ENCODE measurements at places on chromosomes 13 and 19.

GRCh38 chr19:30160426-30160825 is 211.8 kb upstream of the ZNF536 start:
- no peak for DNase-seq

- peak; percentile 11 for DNase-seq
These were observed 58.0 kb downstream of the MAP4K1 start for GRCh38 chr19:38559428-38560401.

DNA sequence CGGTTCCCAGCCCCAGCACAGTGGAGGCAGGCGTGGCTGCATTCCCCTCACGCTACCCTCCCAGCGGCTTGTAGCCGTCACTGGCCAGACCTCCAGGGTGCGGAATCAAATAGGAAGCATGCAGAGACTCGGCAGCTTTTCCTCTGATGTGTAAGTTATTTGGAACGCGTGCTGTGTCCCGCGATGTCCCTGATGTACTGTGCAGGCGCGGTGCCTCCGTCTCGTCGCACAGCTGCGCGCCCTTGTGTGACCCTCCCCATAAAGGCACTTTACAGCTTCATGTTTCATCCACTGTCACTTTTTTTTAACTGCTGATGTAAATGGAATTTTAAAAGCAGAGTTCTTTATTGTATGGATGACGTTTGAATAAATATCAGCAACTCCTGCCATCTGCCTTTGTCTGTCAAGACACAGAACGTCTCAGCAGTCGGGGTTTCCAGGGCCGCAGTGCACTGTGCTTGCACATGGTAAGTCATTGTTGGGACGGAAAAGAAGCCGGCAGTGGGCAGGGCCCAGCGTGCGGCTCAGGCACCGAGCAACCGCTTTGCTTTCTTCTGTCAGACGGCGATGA is 7.3 kb upstream of the F7 start:
- peak; percentile 91 for DNase-seq

GRCh38 chr19:46700704-46701103 is 16.2 kb downstream of the PRKD2 start:
- DNase-seq, result no peak

GRCh38 chr19:49556412-49557398 is 23.7 kb downstream of the NOSIP start:
- DNase-seq, result no peak

GRCh38 chr19:862581-863314 is 3.3 kb downstream of the CFD start:
- peak; percentile 41 for DNase-seq

GRCh38 chr13:29799041-29799440 is 51.4 kb downstream of the UBL3 start:
- DNase-seq, result no peak

DNA sequence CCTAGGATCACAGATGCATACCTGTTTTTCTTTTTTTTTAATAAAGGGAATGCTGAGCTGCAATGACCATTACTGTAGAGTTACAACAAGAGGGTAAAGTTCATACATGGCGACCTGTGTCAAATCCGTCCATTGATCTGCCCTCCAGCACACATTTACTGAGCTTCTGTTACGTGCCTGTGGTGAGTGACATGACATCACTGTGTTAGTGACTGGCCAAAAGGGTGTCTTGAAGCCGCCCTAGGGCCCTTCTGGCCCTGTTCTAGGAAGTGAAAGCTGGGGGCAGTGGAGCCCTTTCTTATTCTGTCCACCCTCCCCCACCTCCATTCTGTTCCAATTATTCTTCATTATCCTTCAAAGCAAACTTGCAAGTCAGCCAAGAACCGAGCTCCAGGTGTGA is 66.3 kb downstream of the ZIC5 start:
- DNase-seq, result no peak

DNA sequence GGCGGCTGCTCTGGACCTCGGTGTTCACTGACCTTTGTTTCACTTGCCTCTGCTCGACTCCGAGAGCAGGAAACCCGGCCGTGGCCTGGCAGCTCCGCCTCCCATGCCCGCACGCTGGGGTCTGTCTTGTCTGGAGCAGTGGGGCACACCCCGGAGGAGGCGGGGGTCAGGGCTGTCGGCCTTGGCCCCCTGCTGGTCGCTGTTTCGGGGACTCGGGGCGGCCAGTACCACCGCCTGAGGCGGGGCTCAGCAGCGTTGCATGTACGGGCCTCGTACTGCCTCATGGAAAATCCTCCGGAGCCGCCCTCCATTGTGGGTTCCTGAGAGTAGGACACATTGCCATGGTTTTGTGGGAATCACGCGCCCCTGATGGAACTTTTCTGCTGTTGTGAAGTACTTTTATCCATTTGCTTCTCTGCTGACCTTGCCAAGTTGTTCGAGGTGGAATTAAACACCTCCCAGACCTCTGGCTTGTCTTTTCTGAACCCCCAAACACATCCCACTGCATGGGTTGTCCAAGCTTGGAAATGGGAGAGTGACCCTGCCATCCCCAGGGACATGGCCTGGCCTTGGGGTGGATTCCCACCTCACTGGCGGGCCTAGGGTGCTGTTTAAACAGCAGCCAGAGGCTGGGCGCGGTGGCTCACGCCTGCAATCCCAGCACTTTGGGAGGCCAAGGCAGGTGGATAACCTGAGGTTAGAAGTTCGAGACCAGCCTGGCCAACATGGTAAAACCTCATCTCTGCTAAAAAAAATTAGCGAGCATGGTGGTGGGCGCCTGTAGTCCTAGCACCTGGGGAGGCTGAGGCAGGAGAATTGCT is 5.5 kb upstream of the NDUFS7 start:
- DNase-seq, result no peak

DNA sequence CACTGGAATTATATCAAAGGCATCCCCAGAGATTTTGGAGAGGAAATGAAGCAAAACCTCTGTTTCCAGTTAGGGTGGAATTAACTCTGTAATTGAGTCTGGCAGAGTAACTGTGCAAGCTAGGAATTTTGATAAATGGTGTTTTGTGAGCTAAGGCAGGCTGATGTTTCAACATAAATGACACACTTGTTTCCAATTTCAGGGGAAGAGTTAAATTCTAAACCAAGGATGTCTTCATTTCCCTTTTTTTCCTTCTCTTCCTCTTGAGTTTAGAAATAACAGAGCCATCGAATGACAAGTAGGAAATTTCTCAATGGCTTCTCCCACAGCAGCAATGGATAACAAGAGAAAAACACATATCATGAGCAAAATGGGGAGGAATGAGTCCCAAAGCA is 131.2 kb downstream of the IRS2 start:
- peak; percentile 20 for DNase-seq

DNA sequence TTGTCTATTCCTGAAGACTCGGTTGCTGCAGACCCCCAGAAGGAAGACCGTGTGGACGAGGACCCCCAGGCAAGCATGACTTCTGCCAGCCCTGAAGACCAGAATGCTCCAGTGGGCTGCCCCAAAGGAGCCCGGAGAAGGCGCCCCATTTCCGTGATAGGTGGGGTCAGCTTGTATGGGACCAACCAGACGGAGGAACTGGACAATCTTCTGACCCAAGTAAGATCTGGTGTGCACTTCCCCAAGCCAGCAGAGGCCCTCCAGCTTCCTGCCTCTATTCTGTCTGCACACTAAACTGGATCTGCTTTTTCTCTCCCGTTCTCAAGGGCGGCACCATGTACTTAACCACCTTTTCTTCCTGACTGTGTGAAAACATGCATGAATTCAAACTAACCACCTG is 59.8 kb upstream of the C1QTNF9 start:
- no peak for DNase-seq

DNA sequence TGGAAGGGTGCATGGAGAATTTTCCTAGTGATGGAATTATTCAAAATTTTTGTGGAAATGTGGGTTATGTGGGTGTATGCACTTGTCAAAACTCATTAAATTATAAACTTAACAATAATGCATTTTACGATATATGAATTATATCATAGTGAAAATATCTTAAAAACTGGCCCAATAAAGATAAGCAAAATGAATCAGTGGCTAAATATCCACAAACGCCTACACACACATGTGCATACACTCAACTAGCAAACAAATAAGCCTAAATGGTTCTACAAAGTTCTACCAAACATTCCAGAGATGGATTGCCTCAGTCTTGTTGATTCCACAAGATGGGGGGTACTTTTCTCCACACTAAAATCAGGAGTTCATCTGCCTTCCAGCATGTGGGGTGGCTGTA is 349.5 kb downstream of the TSHZ3 start:
- peak; percentile 19 for DNase-seq

- DNase-seq, result peak; percentile 59
These were observed 443 bp downstream of the TBXA2R start for GRCh38 chr19:3606174-3606689.

GRCh38 chr19:18488838-18489626 is 32.8 kb downstream of the ELL start:
- DNase-seq, result no peak

DNA sequence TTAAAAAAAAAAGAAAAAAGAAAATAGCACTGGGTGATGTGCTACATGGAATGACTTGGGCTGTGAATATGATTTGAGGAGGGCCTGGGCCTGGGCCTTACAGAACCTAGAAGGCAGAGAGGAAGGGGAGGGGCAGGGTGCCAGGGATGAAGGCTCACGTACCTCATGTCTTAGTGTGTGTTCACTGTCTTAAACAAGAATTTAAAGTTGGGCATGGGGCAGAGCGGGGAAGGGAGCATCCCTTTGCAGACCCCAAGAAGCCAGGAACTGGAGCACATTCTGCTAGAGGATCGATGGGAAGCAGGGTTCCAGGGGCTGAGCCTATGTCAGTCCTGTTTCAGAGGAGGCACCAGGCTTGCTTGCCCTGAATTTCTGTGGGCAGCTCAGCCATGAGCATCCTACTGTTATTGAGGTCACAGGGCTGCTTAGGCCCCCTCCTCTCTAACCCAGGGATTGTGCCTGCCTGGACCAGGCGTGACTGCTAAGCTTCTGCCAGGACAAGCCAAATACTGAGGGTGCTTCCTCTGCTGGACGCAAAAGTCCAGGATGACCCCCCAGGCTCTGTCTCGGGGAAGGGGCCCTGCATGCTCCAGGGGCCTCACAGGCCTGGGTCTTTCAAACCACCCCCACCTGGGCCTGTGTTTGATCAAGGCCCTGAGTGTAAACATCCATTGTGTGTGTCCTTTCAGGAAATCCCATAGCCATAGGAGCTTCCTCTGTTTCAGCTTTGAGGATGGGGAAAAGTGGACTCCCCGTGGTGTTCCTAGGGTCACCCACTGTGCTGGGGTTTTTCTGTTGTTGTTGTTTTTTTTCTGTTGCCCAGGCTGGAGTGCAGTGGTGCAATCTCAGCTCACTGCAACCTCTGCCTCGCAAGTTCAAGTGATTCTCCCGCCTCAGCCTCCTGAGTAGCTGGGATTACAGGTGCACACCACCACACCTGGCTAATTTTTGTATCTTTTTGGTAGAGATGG is 4.8 kb downstream of the LSR start:
- DNase-seq, result peak; percentile 3

DNA sequence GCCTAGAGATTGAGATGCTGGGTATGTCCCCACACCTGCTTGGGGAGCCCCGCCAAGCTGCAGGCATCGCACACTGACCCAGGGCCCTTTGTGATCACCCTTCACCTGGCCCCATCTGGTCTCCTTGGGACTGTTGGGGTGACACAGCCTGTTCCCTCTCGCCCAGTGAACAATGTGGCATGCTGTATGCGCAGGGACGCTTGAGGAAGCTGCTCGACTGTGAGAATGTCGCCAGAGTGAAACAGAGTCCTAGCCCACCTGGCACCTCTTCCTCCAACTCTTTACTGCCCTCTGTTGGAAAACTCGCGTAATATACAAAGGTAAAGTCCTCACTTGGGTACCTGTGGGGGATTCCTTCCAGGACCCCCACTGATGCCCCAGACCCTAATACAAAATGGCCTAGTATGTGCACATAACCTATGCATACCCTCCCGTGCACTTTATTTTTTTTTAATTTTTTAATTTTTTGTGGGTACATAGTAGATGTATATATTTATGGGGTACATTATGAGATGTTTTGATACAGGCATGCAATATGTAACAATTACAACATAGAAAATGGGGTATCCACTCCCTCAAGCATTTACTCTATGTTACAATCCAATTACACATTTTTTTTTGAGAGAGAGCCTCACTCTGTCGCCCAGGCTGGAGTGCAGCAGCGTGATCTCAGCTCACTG is 9.0 kb downstream of the BLOC1S3 start:
- DNase-seq, result peak; percentile 27

DNA sequence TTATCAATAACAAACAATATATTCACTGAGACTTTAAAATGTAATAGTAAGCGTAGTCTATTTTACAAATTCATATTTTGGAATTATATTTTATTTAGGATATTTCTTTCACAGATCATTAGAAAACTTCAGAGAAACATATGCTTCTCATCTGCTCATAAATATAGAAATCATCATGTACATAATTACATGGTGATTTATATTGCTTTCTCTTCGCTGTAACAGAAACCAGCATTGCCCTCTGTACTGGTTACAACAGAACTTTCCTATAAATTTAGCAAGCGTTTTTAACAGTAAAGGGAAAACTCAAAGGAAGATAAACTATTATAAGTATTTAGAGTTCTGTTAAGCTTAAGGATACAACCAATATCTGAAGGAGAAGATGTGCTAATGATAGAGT is 672.8 kb downstream of the PCDH9 start:
- DNase-seq, result no peak

GRCh38 chr13:111216166-111216960 is 101.3 kb downstream of the ARHGEF7 start:
- peak; percentile 27 for DNase-seq

DNA sequence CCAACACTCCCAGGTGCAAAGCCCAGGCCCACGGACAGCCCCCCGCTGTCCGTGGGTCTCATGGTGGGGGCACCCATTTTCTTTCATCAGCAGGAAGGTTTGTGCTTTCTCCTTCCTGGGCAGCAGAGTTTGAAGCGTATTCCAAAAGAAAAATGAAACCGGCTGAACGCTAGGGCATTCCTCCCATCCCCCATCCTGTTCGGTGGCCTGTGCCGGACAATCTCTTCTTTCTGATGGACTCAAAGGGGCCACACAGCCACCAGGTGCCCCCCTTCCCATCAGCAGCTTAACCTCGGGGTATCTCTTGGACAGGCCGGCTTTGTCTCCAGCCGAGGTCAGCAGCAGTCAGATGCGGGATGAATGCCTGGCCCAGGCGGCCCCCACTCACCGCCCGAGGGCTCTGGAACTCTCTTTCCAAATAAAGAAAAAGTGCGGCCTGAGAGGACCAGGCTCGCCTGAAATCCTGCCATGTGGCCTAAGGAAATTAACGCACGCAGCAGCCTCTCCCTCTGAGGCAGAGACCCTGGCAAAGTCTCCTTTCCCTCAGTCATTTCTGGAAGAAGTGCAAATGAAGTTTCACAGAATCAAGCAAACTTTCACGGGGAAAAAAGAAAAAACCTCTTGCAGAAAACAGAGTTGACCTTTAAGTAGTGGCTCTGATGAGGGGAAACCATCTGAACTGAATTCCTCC is 67.8 kb downstream of the RASA3 start:
- DNase-seq, result no peak

DNA sequence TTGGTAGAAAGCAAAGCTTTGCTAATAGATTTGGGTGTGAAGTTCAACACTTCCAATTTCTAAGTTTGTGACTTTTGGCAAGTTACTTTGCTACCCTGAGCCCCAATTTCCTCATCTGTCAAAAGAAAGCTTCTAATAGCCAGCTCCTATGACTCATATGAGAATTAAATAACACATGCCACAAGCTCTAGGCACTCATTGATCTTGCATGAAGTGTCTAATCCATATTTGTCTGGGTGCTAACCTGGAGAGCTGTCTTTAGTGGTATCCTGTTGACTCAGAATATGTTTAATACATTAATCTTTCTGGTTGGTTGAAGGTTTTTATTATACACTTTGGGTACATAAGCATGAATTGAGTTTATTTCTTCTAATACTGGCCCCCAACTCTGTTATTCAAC is 188.8 kb downstream of the POSTN start:
- no peak for DNase-seq

- no peak for DNase-seq
These were observed 1607.6 kb downstream of the OLFM4 start for GRCh38 chr13:54636231-54636630.

GRCh38 chr13:97752961-97753668 is 200.4 kb upstream of the IPO5 start:
- DNase-seq, result no peak
